ENCODE measurements at places on chromosomes 2 and 18.

DNA sequence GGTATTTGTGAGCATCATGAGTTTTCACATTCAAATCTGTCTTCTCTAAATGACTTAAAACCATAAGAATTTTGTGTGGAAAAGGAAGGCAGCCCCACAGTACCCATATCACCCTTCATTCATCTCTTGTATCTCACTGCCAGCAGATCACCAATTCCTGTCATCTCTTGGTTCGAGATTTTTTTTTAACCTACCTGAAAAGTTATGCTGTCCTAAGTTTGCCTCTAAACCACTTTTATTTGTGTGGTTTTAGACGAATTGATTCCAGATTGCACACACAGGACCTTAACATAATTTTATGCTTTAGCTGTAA, 32.0 kb downstream of the ABCG5 start:
- no peak for DNase-seq

DNA sequence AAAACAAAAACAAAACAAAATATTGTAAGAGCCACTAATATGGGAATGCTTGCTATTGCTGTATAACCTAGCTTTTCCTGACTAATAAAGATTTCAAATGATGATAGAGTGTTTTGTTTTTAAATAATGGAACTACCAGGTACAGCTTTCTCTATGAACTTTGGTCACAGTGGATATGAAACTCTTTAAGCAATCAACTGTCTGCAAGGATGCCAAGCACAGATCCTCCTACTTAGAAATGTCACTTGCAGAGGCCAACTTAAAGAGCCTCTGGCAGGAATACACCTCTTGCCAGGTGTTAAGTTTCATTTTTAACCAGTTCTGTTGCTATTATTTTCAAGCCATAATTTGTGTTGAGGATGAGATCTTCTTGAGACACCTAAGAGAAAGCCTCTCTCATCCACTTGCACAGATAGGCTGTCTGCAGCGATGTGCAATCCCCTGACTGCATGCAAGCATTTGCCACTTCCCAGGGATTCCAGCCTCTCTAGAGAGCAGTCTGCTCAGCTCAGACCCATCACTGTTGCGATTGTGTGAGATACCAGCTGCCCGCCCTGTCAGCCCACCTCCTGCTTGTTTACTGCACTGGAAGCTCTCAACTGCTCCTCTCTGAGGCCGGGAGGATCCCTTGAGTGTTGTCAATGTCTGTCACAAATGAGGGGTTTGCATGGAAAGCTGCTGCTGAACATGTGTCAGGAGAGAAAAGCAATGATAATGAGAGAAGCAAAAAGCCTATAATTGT, 86.1 kb upstream of the SCG2 start:
- DNase-seq, result no peak

GRCh38 chr2:55301277-55301676, 32.2 kb upstream of the MTIF2 start:
- no peak for DNase-seq

- no peak for DNase-seq
Measured at GRCh38 chr2:102185347-102185746, 1.5 kb upstream of the IL1RL2 start.

DNA sequence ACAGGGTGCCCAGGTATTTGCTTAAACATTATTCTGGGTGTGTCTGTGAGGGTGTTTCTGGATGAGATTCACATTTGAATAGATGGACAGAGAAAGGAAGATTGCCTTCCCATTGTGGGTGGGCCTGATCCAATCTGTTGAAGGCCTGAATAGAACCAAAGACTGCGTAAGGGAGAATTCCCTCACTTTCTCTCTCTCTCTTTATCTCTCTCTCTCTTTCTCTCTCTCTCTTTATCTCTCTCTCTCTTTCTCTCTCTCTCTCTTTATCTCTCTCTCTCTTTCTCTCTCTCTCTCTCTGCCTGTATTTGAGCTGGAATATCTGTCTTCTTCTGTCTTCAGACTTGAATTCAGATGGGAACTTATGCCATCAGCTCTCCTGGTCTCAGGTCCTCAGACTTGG, 148.4 kb downstream of the FAM124B start:
- DNase-seq, result no peak

DNA sequence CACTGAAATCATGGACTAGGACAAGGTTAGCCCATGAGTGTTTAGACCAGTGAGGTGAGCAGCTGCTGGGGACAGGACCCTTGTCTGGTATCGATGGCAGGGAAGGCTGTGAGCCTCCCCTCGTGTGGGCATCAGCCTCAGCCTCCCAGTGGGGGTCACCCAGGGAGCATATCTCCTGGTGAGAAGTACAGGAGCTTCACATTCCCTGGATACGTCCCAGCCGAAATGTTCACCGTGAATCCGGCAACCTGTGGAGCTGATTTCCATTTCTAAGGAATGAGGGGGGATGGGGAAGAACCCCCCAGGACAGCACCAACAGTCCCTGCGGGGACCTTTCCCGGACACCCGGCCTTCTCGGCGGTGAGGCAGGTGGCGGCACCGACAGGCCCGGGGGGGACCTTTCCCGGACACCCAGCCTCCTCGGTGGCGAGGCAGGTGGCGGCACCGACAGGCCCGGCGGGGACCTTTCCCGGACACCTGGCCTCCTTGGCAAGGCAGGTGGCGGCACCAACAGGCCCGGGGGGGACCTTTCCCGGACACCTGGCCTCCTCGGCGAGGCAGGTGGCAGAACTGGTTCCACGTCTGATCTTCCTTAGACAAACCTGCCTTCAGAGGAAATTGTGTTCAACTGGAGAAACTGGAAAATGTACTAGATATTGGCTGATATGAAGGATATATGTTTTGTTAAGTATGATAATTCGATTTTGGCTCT, 21.2 kb downstream of the RTP5 start:
- DNase-seq, result no peak

DNA sequence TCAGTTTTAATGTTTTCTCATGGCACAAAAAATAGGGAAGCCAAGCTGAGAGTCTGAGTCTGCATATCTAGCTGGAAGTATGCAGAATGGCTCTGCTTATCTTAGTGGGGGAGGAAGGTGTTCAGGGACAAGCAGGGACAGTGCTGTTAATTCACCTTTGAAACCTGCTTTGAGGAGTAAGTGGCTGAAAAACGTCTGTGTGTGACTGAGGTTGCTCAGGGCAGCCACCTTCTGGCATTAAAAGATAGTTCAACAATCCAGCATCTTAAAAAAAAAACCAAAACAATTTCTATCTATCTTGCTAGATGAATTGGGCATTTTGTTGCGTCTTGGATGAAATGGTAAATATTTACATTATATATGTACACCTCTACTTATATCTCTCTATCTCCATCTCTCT, 2.0 kb upstream of the TRPM8 start:
- no peak for DNase-seq

DNA sequence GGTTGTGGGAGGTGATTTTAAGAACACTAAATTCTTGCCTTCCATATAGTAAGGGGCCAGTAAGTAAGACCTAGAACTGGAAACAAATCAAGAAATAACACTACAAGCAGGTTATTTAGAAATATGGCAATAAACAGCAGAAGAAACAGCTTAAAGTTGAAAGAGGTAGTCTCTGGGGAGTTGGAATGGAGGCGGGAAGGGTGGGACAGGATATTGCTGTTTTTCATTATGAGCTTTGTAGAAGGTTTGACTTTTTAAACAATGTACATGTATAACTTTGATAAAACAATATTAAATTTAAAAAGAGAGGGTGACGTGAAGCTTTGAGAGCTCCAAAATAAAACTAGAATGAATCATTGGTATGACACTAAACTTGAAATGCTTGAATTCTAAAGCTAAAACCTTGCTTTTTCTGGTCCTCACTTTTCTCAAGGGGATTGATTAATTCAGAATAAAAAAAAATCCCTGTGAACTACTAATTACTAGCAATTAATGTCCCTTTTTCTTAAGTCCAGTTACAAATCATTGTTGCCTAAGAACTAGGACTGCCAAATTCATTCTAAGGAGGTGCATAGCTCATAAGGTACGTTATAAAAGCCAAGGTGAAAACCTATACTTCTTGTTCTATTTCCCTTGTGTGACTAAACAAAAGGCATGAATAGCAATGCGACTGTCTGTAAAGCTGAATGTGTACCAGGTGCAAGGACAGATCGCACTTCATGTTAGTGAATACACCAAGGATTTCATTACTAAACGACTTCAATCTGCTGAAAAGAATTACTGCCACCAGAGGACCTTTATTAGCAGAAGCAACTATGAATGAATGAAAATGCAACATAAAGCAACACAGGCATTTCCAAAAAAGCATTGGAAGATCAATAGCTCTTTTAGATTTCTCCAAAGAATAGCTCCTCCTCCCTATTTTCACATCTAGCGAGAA, 177.5 kb downstream of the RBM43 start:
- DNase-seq, result no peak

DNA sequence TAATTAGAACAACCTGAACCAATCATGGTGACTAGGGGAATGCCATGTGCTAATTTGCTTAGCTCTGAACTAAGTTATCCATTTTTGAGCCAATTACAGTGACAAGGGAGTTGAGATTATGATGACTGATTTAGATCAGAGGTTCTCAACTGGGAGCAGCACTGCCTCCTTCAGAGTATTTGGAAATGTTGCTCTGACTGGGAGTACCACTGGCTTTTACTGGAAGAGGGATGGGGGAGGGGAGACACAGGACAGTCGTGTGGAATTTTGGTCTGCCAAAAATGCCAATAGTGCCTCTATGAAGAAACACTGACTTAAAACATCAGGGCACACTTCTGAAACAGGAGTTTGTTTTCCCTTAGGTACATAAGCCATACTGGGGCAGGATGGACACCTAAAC, 48.1 kb upstream of the VPS54 start:
- no peak for DNase-seq

DNA sequence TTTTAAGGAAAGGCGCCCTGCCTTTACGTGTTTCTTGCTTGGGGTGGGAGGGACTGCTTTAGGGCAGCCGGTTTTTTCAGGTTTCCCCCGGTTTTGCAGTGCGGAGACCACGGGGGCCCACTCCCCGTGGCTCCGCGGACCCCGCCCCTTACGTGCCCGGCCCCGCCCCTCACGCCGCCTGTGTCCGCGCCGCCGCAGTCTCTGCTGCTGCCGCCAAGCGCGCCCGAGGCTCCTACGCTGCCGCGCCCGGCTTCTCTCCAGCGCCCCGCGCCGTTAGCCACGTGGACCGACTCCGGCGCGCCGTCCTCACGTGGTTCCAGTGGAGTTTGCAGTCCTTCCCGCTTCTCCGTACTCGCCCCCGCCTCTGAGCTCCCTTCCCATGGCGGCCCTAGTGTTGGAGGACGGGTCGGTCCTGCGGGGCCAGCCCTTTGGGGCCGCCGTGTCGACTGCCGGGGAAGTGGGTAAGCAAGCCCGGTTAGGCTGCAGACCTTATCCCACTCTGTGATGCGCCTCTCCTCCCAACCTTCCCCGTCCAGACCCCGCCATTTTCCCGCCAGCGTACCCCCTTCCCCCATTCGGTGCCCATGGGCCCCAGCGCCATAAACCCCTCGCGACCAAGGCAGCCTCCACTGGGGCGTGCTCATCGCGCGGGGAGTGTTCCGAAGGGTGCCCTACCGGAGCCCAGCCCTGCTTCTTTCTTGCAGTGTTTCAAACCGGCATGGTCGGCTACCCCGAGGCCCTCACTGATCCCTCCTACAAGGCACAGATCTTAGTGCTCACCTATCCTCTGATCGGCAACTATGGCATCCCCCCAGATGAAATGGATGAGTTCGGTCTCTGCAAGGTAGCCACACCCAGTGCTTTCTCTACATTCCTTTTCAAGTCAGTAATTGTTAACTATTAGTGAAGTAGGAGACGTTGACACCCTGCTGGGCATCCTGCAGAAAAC, at the start of gene CAD:
Gene CAD (plus strand): TSS at position 197 of the 949 bp plus-strand sequence. CDS start 183 bp downstream, at position 380.
- peak; percentile 71 for DNase-seq

GRCh38 chr2:159131914-159132281, 154.6 kb downstream of the WDSUB1 start:
- no peak for DNase-seq

DNA sequence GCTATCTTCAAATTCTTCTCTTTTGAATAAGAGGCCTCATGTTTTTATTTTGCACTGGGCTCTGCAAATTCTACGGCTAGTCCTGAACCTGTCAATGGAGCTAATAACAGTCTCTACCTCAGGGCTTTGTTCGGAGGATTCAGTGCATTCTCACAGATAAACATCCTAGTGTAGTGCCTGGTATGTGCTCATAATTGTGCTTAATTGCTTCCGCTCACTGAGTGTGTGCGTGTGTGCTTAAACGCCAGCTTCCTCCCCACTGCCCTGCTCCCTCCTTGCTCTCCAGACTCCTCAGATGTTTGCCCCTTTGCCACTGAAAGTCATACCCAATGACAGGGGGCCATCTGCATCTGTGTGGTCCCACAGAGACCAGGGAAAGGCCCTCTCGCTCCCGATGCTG, 6.7 kb downstream of the GYPC start:
- DNase-seq, result no peak

GRCh38 chr18:26474542-26474941, 73.8 kb downstream of the KCTD1 start:
- no peak for DNase-seq

DNA sequence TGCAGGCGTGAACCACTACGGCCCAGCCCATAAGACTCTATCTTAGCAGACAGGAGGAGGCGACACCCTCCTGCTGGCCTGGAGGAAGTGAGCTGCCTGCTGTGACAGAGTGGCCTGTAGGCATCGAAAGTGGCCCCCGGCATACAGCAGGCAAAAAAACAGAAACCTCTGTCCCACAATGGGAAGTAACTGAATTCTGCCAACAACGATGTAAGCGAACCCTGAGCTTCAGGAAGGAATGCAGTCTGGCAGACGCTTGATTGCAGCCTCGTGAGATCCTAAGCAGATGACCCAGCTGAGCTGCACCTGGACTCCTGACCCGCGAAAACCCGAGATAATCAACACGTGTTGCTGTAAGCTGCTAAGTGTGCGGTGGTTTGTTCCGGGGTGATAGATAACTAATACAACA, 13.6 kb downstream of the MRO start:
- no peak for DNase-seq

DNA sequence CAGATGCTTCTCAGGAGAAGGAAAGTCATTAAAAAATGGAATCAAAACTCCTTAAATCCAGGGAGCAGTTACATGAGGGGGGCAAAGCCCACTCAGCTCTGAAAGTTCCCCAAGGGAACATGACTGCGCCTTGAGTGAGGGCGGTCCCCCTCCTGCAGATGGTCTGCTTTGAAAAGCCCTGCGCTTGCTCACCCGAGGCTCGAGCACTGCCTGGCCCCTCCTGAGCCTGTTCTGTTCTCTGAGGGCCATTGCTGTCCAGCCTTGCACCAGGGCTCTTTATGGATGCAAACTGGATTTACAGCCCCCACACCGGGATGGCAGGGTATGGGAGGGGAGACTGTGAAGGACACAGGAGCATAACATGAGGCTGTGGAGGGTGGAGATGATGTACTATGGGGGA, 37.8 kb upstream of the DNMT3A start:
- DNase-seq, result no peak

GRCh38 chr18:34773961-34774766, 64.1 kb downstream of the DTNA start:
- peak; percentile 47 for DNase-seq

GRCh38 chr2:109355192-109355843, 226.3 kb downstream of the SH3RF3 start:
- DNase-seq, result no peak

Measured in omental fat pad (tissue), 4 donors.